ENCODE measurements at places on chromosomes 12 and 14.

DNA sequence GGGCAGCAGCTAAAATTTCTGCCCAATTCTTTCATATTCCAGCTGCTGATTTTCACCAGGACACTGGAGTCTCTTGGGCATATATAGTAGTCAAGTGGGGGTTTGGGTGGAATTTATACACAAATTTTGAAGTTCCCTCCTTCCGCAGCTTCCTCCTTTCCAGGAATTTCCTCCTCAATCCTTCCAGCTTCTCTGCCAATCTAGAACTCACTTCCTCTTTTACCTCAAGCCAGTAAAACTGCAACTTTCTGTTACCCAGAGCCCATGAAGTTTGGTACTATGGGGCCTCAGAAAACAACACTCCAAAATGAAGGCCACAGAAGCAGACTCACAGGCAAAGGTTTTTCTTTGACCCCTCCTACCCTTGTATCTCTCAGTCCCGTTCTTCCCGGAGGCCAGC, 51.7 kb upstream of the G2E3 start:
- DNase-seq: no peak

GRCh38 chr12:112987561-112987960, 9.2 kb downstream of the OAS2 start:
- no peak for DNase-seq

DNA sequence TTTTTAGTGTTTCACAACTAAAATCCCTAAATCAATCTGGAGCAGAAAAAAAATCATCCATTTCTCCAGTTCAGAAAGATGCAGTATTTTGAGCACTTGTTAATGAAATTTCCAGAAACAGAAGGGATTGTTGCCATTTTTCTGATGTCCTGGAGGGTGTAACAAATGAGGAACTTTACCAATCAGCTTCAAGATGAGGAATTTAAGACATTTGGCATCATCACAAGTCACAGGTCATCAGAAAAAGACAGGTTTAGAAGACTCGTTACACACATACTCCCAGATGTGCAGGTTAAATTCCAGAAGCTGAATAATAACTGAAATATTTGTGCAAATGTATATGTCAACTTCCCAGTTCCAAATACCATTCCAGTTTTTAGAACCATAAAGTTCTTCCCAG, 482 bp upstream of the PSMC1 start:
- no peak for DNase-seq

- DNase-seq: no peak
These were observed 46.9 kb downstream of the CNOT2 start for GRCh38 chr12:70290116-70290515.

GRCh38 chr14:77177702-77178101, 3.9 kb upstream of the TMEM63C start:
- DNase-seq: no peak

- no peak for DNase-seq
These were observed 320.2 kb upstream of the USP15 start for GRCh38 chr12:61939977-61940376.

- DNase-seq: no peak
These were observed 201.3 kb upstream of the RBM19 start for GRCh38 chr12:114167431-114167830.

DNA sequence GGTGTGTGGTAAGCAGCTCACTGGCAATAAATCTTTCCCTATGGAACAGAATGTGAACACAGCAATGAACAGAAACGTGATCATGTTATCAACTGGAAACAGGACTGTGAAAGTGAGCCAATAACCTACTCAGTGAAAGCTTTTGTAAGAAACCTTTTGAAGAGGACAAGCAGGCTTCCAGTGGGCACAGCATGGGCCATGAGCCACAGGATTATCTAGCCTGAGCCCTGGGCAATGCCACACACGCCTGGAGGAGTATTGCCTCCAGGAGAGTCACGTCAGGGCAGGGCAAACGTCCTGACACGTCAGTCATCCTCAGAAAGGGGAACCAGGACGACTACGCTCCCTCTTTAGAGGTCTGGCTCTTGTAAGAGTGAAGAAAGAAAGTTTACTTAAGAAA, 32.3 kb downstream of the NRDE2 start:
- DNase-seq: no peak

DNA sequence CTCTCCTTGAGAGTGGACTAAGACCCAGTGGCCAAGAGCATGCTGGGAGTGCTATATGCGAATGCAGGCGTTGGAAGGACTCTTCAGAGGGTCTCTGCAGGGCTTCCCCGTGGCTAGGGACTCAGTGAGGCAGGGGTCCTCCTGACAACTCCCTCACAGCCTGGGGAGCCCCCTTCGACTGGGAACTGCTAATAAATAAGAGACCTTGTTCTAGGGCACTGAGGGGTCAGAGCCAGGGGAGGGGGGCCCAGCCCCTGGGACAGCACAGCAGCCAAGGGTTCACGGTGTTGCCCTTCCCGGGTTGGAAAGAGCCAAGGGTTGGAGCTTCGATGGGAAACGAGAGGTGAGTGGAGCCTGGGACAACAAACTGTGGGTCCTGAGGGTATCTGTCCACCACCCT, 6.0 kb upstream of the CPNE6 start:
- no peak for DNase-seq

DNA sequence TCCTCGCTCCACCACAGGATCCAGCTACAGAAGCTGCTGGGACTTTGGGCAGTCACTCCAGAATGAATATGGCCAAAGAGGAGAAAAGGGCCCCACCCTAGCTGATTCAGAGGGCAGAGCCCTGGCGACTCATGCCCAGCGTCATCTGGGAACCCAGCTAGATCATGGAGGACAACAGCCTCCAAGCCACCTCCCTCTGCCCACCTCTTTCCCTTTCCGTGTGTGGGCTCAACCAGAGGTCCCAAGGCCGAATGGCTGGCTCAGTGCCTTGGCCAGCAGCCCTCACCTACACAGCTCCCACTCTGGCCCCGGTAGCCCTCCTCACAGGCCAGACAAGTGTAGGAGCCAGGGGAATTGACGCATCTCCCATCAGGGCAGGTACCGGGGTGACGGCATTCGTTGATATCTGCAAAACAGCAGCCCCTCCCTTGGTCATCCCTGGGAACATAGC, 17.4 kb downstream of the ISCA2 start:
- no peak for DNase-seq

- DNase-seq: no peak
These were observed 320 bp upstream of the PRPF39 start for GRCh38 chr14:45083617-45083975.

- peak; percentile 10 for DNase-seq
These were observed 41.6 kb downstream of the UBE3B start for GRCh38 chr12:109518820-109519665.

DNA sequence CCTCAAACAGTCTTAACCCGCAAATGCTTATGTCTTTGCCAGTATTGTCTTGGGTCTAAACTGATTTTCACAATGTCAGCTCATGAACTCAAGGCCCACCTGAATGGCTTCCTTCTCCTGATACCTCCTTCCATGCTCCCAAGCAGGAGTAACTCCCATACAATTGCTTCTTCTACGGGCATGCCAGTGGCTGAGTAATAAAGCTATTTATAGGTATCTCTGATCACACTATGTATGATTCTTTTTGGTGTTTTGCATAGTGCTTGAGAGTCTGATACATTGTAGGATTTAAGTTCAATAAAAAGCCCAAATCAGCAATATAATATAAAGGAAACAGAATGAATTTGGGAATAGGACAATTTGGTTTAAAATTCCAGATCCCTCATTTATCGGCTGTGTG, 235.0 kb upstream of the DCN start:
- no peak for DNase-seq

GRCh38 chr14:87170179-87170578, 822.8 kb downstream of the GALC start:
- no peak for DNase-seq

DNA sequence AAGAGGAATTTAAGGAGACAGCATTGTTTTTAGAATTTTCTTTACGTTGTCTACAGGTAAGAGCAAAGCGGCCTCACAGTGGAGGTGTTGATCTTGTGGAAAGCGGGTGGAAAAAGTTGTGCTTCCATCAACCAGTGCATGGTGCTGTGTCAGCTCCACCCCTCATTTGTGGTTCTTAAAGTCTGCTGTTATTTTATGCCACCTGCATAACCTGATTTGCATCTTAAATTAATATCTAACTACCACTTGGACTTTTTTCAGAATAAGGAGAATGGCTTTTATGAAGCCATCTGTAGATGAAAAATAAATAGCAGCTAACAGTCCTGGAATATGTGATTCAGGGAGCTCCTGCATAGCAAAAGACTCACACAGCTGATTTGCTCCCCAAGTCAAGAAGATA, 135.1 kb downstream of the SNAPC1 start:
- DNase-seq: no peak

DNA sequence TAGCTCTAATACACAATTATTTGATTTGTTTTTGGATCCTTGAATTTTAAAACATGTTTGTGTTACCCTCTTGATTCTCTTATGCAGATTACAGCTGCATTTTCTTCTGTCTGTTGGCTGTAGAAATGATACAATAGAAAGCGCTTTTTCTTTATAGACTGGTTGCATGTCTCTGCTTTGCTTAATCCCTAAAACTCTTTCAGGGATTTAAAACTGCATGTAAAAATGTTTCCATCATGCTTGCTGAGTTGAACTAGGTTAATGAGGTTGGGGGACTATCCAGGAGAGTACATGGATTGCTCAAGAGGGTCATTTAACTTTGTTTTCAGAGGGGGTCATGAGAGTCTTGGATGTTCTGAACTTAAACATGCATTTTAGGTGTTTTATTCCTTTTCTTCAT, 166.4 kb upstream of the IFNG-AS1 start:
- DNase-seq: no peak

DNA sequence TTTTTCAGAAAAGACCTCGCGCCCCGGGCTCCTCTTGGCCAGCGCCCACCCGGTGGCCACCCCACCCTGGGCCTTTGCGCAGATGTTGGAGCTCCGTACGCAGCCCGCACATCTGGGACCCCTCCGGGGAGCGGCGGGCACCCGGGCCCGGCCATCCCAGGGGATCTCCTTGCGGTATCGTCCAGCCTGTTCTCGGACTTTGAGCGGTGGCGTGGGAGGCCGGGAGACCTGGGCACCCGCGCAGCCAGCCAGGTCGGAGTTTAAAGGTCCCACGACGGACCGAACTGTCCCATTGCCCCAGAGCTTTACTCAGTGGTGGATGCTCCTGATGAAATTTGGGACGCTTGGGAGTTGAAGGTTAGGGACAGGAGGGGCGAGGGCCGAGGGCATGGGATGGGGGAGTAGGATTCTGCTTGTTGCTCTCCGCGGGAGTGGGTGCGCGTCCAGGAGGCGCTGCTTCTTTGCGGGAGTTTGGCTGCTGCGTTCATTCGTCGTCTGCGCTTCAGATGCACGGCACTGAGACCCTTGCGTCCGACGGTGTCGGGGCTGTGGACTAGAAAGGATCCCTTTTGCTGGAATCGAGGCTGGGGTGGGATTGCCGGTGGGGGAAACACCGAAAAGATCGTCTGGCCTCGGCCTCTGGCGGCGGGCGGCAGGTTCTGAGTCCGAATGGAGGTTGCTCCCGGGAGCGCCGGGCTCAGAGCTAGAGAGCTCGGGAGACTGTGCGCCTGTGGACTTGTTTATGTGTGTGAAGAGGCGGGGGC, 1.4 kb downstream of the NTF3 start:
- DNase-seq: no peak

GRCh38 chr14:94394581-94395207, 6.3 kb upstream of the SERPINA1 start:
- no peak for DNase-seq

DNA sequence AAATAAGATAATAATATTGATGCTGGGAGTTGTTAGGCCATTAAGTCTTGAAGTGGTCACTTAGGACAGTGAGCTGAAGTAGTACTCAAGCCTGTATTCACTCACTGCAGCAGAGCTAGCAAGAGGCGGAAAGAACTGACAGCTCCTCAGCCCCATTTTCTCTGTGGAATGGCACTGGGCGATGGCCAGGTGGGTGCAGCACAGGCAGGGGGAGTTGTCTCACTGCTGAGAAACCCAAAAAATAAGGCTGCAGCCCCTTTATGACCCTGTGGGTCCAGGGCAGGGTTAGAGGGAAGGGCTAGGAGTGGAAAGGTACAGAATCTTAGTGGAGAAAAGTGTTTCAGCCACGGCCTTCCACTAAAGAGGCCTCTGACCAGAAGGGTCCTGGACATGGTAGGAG, 35.5 kb downstream of the PDZRN4 start:
- no peak for DNase-seq

GRCh38 chr14:60327447-60328331, 78.7 kb downstream of the PPM1A start:
- DNase-seq: no peak

DNA sequence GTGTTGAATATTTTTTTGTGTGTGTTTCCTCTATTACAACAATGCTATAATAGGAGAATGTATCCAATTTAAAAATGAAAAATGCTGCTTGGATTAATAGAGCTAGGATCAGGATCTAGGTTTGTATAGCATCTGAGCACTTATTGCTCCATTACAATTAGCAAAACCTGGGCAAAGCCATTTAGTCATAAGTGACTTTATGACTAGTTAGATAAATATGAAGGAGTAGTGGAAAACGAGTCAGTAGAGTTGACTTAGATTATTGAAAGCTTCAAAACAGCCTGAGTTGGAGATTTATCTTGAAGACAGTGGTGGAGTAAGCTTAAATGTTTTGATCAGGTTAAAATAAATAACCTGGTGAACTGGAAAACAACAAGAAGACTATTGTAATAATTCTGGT, 2.8 kb downstream of the MED21 start:
- DNase-seq: no peak

- DNase-seq: no peak
These were observed 38.4 kb downstream of the MLXIP start for GRCh38 chr12:122116707-122117535.

GRCh38 chr12:90322006-90322405, 613.4 kb upstream of the ATP2B1 start:
- DNase-seq: no peak

DNA sequence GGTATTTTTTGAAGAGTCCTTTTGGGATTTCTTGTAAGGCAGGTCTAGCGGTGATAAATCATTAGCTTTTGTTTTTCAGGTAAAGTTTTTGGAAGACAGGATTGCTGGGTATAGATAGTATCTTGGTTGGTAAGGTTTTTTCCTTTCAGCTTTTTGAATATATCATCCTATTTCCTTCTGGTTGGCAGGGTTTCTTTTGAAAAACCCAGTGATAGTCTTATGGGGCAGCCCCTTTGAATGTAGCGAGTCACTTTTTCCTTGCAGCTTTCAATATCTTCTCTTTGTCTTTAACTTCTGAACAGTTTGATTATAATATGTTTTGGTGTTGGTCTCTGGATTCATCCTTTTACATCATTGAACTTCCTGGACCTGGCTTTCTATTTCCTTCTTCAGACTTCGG, 20.2 kb downstream of the TMX1 start:
- DNase-seq: no peak

GRCh38 chr12:64696080-64696741, 63.0 kb downstream of the GNS start:
- no peak for DNase-seq

DNA sequence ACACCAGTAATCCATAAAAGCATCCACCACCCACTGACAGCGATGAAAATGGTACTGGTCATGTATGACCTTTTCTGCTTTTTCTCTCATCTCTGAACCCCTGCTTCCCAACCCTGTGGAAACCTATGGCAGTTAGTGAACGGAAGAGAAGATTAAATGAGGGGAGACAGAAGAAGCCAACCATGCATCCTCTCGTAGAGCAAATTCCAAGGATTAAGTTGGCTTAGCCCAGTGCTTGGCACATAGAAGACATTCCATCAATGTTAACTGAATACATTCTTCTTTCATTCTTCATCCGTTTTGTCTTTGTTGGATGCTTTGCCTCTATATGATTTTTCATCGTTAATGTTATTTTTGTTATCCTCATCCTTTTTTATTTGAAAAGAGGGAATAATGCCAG, 339.7 kb upstream of the FLRT2 start:
- DNase-seq: no peak

- DNase-seq: no peak
These were observed 83.7 kb downstream of the HEATR5A start for GRCh38 chr14:31336646-31337045.

GRCh38 chr12:120693848-120694247, 6.9 kb downstream of the MLEC start:
- DNase-seq: no peak
